Activated T-cell treated with anti-CD3 and anti-CD28 coated beads, Interleukin-2, amount 50 U/mL, for 24 hours (primary cell): ENCODE measurements at places on chromosomes 7 and 10.

DNA sequence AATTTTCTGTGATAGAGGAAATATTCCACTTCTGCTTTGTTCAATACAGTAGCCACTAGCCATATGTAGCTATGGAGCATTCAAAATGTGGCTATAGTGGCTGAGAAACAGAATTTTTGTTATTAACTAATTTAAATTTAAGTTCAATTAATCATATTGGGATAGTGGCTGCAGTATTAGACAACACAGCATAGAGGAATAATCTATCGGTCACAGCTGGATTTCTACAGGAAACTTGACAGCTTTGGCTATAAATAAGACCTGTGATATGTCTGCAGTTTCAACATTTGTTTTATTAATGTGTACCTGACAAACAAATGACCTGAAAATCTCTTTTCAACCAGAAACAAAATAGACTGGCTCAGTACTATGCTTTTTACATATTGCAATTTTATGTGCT, 953.2 kb downstream of the CNTNAP2 start:
- no peak for DNase-seq

DNA sequence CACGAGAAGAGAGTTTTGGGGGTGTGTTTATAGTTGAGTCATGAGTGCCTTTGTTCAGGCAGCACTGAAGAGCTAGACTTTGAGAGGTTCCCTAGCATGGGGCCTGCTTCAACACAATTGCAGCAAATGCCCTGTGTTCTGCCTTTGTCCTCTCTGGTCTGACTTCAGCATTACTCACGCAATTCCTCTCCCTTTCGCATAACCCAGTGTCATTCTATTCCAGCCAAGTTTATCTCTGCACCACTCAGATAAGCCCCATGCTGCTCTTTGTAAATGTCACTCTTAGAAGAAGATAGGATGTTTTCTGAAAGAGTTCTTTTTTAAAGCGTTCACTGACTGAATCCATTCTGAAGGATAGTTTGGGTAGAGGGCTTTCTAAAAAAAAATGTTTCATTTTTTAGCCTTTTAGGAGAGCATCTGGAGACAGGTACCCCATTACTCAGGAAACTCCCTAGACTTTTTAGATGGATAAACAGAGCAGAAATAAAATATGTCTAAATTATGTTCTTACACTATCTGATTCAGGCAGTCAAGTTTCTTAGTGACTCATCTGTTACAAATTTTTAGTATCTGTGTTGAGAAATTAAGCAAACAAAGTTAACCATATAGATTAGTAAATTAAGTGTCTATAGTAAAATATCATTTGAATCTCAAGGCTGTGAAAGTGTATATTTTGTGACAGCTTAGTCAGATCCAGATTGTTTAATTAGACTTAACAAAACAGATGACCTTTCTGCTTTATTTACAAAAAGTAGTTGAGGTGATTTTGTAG, 318.5 kb downstream of the GPR158 start:
- no peak for DNase-seq

GRCh38 chr10:23294638-23295247, 49.9 kb downstream of the C10orf67 start:
- no peak for DNase-seq

- DNase-seq: no peak
Observed at GRCh38 chr7:93316730-93317129, 84.6 kb downstream of the VPS50 start.

GRCh38 chr10:104325436-104326435, 12.5 kb downstream of the ITPRIP start:
- DNase-seq: no peak

DNA sequence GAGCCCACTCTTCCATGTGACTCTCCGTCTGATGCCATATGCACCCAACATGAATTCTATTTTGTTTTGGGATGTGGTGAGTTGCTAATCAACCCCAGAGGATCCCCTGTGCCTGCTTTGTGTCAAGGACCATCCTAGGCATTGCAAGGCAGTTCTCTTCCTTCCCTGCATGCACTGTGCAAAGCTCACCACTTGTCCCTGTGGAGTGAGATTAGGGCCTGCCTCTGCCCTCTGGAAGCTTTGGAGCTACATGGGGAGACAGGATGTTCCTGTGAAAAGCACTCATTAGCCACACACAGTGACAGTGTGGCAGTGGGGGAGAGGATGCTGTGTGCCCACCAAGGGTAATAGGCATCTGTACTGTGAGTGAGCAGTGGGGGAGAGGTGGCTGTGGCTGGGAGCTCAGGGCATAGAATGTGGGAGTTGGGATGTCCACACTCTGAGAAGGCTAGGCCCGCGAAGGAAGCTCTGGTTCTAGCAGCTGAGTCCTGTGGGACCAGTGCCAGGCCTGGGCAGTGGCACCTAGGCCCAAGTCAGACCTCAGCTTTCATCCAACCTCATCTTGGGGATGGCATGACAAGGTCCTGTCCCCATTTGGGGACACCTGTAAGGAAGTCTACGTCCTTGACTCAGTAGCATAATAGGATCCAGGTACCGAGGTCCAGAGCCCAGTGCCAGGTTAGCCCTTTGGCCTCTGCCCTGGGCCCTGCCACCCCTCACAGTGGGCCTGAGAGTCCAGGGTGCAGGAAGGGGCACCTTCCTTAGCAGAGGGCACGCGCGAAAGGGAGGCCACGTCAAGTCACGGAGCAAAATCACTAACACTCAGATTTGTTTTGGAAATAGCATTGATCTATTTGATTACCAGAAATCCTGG, 6.6 kb downstream of the ADRA2A start:
- DNase-seq: no peak

GRCh38 chr10:122561212-122561611, 658 bp downstream of the DMBT1 start:
- no peak for DNase-seq

- DNase-seq: no peak
Observed at GRCh38 chr10:129552119-129552518, 85.1 kb downstream of the MGMT start.

DNA sequence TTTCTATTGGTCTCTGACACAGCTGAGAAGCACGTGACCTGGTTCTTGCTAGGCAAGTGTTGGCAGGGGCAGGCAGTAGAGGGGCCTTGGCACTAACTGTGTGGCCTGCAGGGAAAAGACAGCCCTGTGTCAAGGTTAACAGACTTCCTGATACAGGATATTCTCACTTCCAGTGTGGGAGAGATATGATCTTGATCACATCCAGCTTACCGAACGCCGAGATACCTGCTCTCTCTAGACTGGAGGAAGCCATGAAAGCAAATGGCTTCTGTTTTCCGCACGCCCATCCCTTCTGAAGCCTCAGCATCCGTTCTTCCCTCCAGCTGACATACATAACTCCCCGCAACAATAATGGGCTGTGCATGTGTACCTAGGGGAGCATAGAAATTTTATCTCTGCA, 79.4 kb downstream of the VSTM4 start:
- no peak for DNase-seq

GRCh38 chr7:37275078-37275710, 173.5 kb downstream of the ELMO1 start:
- no peak for DNase-seq

GRCh38 chr7:156753630-156754029, 113.1 kb downstream of the RNF32 start:
- no peak for DNase-seq

DNA sequence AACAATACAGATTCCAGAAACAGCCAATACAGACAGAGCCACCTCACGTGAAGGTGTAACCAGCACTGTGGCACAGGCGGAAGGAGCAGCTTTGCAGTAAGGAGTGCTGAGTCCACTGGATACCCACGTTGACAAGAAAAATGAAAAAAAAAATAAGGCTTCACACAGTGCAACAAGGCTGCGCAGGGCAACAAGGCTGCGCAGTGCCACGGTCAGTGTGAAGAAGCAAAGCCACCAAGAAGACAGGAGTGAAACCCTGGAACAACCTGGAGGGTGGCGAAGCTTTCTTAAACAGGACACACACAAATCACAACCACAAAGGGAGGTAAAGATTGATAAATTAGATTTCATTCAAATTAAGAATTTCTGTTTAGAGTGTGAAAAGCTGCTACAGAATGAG, 204.0 kb downstream of the MAD1L1 start:
- DNase-seq: no peak
